ENCODE measurements at places on chromosomes 12 and 14.
A peak's percentile ranks its signal among the peaks of the same experiment; 100 is the strongest.

DNA sequence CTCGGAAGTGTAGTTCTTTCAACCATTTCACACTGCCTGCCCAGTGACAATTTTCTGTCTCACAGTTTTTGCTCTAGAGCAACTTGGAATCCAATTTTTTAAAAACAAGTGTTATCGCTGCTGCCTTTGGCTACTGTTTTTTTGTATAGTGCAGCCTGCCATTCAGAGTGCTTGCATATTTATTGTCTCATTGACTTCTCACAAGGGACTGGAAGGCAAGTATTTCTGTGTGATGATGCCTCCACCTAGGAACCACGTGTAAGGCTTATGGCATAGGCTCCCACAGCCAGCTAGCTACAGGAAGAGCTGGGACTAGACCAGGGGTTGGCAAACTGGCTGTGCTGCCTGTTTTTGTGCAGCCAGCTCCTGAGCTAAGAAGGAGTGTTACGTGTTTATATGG, 903 bp downstream of the PARPBP start:
- DNase-seq, result no peak

DNA sequence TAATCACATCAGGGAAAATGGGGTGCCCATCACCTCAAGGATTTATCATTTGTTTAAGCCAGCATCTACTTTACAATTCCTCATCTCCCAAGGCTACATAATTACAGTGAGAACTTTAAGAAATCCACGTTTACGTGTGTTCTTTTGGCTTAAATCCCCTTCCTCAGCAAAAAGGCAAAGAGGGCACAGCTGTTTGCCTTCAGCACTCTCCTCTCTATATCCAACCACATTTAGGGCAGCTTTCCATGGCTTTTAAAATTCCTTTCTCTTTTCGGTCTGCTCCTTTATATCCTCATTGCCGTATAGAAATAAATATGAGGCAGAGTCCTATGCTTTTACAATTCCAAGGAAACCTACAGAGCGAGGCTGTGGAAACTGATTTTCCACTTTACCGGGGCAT, 175.9 kb downstream of the EMP1 start:
- DNase-seq, result no peak

GRCh38 chr12:100675432-100675831, 101.9 kb downstream of the GAS2L3 start:
- DNase-seq, result peak; percentile 46

DNA sequence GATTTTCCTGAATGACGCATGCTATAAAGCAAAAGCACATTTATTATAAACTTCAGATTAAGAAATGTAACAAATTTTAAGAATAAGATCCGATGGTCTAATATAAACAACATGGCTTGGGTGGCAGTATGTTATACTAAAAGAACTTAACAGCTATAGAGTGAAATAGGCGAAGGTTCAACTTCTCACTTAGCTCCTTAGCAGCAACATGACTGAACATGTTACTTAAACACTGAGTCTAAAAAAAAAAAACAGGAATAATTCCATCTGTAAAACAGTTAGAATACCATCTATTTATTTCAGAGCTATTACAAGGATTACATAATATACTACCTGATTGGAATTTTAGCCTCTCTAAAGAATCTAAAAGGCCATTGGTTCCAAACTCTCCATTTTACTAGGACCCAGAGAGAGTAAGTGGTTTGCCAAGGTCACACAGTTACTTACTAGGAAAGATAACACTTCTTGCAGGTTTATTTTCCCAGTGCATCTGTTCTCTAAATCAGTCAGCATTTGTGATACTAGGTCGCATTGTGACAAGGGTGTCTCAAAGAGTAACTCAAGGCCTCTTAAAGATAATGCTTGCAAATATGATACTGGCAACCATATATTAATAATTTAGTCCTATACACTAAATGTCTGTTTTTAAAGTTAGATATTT, 14.8 kb downstream of the OSBPL8 start:
- DNase-seq, result no peak

GRCh38 chr14:28220391-28220790, 546.2 kb upstream of the FOXG1 start:
- DNase-seq, result no peak

- DNase-seq, result peak; percentile 22
Observed at GRCh38 chr14:74257078-74257940, 18.1 kb downstream of the VSX2 start.

DNA sequence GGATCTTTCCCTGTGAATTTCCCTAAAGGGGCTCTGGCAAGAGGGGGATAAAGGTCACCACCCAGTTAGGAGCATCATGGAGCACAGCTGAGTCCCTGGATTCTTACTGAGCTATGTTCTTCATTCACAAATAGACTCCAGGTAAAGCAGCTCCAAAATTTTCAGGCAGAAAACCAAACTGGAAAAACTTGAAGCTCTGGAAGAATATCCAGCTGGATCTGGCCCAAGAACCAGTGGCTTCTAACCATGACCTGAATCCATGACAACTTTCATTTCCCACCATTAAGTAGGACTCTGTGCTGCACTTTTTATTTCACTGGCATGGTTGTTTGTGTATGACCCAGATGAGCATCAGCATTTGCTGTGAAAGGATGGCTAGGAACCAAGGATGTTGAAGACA, 180.4 kb upstream of the FKBP4 start:
- peak; percentile 18 for DNase-seq

GRCh38 chr12:10238526-10238925, 25.8 kb downstream of the GABARAPL1 start:
- DNase-seq, result no peak

DNA sequence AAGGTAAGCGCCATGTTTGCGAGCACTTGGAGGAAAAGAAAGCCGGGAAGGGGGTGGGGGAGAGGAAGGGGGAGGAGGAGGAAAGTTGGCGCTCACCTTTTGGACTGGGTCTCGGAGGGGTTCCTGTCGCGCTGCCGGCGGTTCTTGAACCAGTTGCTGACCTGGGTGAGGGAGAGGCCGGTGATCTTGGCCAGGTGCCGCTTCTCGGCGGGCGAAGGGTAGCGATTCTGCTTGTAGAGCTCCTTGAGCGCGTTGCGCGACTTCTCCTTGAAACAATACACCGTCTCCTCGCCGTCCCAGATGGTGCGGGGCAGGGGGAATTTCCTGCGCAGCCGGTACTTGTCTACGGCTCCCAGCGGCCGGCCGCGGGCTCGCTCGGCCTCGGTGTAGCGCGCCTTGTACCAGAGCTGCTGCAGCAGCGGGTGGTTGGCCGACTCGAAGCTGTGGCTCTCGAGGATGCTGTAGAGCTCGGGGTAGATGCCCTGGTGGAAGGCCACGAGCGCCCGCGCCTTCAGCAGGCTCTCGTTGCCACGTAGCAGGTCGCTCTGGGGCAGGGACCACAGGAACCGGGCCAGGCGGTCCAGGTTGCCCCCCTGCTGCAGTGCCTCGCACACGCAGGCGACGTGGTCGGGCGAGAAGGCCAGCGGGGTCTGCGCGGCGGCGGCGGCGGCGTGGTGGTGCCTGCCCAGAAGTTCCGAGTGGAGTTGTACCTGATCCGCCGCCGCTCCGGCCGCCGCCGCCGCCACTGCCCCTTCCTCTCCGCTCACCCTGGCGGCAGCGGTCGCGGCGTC, 840 bp downstream of the SIX4 start:
- peak; percentile 56 for DNase-seq

DNA sequence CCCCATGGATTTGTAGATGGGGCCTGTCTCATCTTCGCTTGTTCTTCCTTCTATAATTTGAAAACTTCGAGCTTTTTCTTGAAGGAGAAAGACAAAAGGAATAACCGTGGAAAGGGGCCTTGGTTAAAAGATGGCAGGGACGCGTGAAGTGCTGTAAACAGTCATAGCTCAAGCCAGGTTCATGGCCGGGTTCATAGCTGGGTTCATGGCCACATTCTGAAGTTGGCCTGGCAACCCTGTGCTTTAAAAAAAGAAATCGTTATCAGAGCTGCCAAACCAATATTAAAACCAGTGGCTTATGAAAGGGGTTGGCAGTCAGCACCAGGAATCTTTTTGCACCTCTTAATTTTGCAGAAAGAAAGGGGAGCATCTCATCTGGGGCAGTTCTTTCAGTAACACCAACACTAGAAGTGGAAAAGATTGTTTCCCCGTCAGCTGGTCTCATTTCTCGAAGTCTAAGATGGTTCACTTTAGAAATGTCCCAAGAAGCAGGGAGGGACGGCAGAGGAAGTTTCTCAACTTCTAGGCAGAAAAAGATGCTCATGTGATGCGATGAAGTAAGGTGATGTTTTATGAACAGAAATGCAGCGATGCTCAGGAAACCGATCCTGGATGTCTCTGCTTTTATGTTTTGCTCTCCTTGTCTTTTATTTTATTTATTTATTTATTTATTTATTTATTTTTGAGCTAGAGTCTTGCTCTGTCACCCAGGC, 193.1 kb upstream of the TBX3 start:
- no peak for DNase-seq

DNA sequence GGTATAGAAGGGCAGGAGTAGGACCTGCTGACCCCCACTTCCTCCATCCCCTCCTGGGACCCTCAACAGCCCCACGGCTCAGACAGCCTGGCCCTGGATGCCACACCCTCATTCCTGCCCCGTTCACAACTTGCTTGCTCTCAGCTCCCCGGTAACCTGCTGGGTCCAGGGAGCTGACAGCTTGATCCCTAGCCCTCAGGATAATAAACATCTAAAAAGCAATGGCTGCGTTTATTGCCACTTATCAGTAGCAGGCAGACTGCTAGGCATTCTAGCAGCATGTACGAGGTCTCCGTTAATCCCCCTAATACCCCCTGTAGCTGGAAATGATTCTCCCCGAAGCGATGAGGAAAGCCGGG, 24.3 kb upstream of the RPLP0 start:
- no peak for DNase-seq

- peak; percentile 21 for DNase-seq
Observed at GRCh38 chr12:22631863-22632463, 7.0 kb downstream of the ETNK1 start.

DNA sequence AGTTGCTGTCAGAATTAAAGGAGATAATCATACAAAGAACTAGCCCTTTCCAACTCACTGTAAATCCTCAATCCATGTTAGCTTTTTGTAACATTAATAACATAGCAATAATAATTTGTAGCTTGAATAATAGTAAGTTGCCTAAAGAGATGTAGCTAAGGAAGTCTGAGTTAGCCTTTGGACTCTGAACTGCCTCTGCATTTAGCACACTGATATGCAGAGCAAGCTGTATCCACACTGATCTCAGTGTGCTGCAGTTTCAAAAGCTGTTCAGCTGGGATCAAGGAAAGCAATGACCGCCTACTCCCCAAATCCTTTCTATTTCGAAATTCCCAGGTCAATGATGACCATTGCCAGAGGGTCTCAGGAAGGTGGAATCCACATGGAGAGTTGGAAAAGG, 99.3 kb upstream of the IFNG-AS1 start:
- no peak for DNase-seq

DNA sequence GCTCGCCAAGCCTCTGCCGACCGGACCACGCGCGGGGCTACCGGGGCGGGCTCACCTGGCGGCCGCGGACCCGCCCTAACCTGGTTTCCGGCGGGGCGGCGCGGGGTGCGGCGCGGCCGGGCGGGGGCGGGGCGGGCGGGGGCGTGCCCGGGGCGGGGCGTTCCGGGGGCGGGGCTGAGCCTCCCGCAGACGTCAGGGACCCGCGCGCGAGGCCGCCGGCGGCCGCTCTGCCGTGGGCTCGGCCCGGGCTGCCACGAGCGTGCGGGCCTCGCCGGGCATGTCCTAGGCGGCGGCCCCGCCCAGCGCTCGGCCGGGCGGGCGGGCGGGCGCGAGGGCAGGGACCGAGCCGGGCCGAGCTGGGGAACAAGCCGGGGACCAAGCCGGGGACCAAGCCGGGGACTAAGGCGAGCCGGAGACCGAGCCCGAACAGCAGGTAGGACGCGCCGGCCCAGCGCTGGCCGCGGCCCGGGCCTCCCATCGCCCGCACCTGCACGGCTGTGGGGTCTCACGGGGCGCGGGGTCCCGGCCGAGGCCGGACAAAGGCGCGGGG, at the start of gene CEP170B:
CEP170B (plus strand) TSS at position 188 of the 550 bp plus-strand sequence. CDS start 3,183 bp downstream, outside the sequence.
- DNase-seq, result peak; percentile 49

GRCh38 chr14:51716610-51717009, 64.9 kb downstream of the FRMD6 start:
- DNase-seq, result no peak

GRCh38 chr14:29847056-29847380, 80.6 kb downstream of the PRKD1 start:
- DNase-seq, result no peak

GRCh38 chr14:53472306-53472705, 319.2 kb upstream of the DDHD1 start:
- DNase-seq, result no peak

- peak; percentile 79 for DNase-seq
Observed at GRCh38 chr14:53927171-53927570, 29.5 kb downstream of the BMP4 start.

Data from fibroblast of skin of scalp (primary cell).